Prostate gland (tissue), 2 donors: ENCODE measurements at places on chromosomes 4 and X.

GRCh38 chr4:153348006-153348405 lies 3.5 kb downstream of the MND1 start:
- DNase-seq: no peak

DNA sequence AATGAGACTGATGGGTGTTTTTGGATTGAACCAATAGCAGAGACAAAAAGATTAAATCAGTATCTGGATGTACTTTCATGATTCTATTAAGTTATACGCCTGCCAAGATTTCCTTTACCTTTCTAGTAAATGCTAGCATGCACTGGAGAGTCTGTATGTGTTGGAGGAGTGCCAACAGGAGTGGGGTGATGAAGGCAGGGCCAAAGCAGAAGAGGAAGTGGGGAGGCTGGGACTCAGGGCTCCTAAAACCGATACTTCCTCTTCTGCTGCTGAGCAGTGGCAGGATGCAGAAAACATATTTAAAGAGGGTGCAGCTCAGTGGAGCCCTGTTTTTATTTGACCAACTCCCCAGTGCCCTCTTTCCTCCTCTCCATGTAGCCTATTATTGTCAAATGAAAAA lies 5.6 kb downstream of the CYSLTR1 start:
- peak; percentile 58 for DNase-seq

DNA sequence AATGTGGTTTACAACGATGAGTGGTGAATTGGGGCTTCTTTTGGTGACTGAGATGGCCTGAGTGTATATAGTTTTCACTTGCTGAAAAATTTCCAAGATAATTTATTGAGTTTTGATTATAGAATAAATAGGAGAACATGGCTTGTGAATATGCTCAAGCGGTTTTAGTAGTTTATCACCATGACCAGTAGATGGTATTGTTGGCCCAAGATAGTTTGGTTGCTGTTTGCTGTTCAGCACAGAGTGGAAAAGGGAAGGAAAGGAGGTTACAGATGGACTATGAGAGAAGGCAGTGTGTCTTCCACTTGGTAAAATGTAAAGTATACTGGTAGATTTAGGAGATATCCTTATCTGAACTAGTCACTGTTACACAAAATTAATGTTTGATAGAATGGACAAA lies 55.8 kb upstream of the POU4F2 start:
- DNase-seq: no peak

DNA sequence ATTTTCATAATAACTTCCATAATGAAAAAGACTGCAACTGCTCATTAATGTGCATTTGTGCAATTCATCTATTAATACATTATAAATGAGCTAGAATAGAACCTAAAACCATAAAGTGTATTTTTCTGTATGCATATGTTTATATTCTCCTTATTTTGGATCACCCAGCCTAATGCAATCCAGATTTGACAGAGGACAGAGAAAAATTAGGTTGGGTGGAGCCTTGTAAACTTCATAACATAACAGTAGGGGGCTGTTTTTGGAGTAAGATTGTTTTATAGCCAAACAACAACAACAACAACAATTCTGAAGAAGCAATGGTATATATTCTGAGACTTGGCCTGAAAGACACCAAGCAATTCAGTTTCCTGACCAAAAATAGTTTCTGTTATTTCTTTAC lies 615.3 kb upstream of the SLIT2 start:
- no peak for DNase-seq

DNA sequence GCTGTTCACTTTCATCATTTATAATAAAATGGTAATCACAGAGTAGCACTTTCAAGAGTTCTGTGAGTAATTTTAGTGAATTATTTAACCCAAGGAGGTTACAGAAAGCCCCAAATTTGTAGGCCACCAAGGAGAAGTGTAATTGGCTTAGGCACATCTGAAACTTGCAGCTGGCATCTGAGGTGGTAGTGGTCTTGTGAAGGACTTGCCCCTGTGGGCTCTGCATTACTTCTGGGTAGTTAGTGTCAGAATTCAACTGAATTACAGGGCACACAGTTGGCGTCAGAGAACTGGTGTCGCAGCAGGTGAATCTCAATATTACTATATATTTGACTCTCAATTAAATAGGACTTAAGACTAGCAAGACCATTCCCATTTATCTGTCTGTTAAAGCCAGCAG lies 36.9 kb downstream of the GPR174 start:
- DNase-seq: no peak

GRCh38 chrX:118503260-118504041 lies 7.8 kb downstream of the DOCK11 start:
- DNase-seq: no peak

GRCh38 chrX:153969904-153970356 lies 1.7 kb downstream of the HCFC1 start:
- DNase-seq: no peak
